Suppressor macrophage treated with lipopolysaccharide for 1 hour (primary cell): ENCODE measurements at places on chromosomes 7 and 10.

GRCh38 chr7:90804370-90804769 is 208.2 kb downstream of the CDK14 start:
- no peak for DNase-seq

DNA sequence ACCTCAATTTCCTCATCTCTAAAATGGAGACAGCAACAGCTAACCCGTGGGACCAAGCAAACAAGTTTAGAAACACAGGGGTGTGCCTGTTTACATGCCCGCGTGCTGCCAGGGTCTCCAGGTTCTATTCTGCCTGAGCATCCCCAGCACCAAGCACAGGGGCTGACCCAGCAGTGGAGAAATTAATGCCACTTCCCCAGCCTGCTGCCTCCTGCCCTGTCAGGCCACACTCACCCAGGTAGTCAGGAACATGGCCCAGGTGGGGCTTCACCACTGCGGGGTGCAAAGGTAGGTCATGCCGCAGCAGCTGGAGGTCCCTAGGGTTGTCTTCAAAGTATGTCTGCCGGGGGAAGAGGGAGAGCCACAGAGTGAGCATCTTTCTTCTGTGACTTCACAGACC is 5.8 kb downstream of the DDX56 start:
- no peak for DNase-seq

GRCh38 chr7:44565795-44566559 is 7.7 kb downstream of the DDX56 start:
- no peak for DNase-seq

DNA sequence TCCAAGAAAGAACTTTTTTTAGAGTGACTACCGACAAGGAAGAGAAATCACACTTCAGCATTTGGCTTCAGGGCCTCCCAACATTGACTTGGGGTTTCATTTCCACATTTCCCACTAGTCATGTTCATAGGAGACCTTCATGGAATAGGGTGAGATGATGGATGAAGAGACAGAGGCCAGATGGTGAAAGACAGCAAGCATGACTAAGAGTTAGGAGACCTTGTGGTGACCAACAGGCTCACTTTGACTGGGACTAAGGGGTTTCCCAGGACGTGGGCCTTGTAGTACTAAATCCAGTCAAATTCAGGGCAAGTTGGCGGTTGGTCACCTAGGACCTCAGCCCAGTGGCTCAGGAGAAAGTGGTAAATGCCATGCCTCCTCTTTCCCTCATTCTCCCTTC is 3.0 kb upstream of the GIMAP5 start:
- DNase-seq: peak; percentile 81

DNA sequence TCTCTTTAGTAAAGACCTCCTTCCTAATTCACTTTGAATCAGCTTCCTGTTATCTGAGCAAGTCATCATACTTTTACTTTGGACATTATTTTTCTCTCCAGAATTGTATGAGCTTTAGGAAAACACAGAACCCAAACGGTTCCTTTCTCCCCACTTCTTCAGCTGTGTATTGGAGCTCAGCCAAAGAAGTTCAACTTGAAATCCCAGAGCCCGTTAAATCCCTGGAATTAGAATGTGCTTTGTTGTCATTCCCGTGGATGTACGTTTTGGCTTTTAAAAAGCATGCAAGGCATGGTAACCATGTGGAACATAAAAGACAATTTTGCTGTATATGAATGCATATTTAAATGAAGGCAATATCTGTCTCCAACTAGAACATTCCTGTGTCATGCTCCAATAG is 46.6 kb downstream of the AGMO start:
- no peak for DNase-seq
